ENCODE measurements at places on chromosomes 12 and 14.

DNA sequence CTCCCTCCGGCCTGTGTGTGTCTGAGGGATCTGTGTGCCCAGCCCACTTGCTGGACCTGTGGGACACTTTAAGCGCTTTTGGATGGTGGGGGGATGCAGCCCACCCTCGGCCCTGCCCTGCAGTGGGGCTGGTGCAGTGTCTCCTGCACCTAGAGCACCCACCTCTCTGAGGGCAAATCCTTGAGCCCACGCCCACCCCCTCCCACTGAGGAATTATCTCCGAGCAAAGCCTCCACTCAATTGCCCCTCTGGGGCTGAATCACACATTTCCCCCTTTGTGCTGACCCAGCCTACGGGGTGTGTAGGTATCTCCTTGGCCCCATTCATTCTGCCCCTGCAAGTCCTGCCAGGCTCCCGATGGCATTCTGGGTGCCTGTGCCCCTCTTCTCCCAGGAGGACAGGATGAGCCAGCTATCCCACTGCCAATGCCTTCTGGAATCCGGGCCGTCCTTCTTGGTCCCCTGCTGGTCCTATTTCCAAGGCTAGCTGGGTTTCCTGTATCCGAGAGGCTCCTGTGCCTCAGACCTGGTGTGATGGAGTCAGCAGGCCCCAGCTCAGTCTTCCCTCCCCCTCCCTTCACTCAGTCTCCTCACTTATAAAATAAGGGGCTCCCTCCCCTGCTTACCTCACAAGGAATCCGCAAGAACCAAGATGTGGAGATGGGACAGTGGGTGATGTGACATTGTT, 48.9 kb downstream of the ERH start:
- no peak for DNase-seq

DNA sequence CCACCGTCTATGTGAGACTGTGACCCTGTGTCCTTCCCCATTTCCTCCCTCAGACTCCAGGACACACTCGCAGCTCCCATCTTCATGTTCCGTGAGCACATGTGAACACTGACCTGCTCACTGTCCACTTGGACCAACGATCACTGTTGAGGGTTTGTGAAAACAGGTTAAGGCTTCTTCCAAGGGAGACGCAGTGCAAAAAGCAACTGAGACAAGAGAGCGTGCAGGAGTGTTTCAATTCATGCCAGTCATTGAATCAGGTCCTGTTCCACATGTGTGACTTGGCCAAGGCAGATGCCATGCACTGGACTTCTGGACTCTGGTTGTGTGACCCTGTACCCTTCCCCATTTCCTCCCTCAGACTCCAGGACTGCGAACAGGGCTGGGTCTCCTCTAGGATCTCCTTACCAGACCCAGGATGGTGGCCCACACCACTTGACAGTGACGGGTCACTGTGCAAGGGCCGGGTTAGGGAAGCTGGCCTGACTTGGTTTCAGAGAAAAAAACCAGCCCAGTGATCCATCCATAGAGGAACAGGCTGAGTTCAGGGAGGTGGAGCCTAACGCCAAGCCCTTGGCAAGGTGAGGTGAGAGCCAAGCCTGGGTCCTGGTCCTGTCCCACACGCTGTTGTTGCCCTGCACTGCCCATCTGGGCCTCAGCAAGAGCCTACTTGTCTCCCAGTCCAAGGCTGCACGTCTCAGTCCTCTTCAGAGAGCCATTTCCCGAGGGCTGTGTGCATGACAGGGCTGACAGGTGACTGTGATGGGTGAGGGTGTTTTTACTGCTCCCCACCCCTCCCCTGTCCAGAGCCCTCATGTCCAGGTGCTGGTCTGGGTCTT, 5.7 kb upstream of the KRT5 start:
- no peak for DNase-seq

GRCh38 chr12:65526311-65526710, 247.8 kb downstream of the MSRB3 start:
- no peak for DNase-seq

GRCh38 chr12:8637666-8638065, 25.0 kb downstream of the MFAP5 start:
- DNase-seq, result no peak

DNA sequence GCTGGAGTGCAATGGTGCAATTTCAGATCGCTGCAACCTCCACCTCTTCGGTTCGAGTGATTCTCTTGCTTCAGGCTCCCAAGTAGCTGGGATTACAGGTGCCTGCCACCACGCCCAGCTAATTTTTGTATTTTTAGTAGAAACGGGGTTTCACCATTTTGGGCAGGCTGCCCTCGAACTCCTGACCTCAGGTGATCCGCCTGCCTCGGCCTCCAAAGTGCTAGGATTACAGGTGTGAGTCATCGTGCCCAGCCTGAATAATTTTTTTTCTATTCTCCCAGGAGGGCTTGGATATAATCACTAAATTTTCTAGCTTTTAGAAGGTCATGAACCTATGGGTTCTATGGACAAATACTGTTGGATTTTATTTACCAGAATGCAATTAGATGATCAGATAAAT, 44.7 kb upstream of the GNPNAT1 start:
- no peak for DNase-seq

- DNase-seq, result no peak
Observed at GRCh38 chr12:130752692-130753230, 36.7 kb upstream of the RIMBP2 start.

DNA sequence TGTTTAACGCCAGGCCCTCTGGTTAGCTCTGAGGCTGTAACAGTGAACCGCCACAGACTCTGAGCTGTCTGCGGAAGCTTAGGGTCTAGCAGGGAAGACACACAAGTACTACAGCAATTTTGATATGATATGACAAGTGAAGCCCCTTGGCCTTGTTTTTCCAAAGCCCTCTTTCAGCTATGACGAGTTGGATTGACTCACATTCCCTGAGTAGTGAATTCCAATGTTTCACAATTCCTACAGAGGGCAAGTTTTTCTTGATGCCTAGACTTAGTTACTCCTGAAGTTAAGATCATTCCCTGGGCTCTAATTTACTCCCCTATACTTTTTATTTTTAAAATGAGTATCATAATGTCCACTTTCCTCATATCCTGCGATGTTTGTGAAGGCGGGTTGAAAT, 53.3 kb upstream of the CISTR start:
- no peak for DNase-seq
